ENCODE measurements at places on chromosomes 2 and 18. TPM values are rescaled to one million over a fixed set of nuclear protein-coding genes. Genes with fewer than 3 reads are reported as not detected.

NEU4 gene
- not detected for polyA plus RNA-seq

PRKRA gene
- polyA plus RNA-seq: 59.0 TPM

EXOC6B gene
- 38.1 TPM for polyA plus RNA-seq

UGT1A10 gene
- not detected for polyA plus RNA-seq

SOWAHC gene
- polyA plus RNA-seq: 0.74 TPM

MPP4 gene
- 1.4 TPM for polyA plus RNA-seq

SLC4A3 gene
- polyA plus RNA-seq: 7.6 TPM

HOXD8 gene
- polyA plus RNA-seq: not detected
